ENCODE measurements at places on chromosomes 16 and 17.

DNA sequence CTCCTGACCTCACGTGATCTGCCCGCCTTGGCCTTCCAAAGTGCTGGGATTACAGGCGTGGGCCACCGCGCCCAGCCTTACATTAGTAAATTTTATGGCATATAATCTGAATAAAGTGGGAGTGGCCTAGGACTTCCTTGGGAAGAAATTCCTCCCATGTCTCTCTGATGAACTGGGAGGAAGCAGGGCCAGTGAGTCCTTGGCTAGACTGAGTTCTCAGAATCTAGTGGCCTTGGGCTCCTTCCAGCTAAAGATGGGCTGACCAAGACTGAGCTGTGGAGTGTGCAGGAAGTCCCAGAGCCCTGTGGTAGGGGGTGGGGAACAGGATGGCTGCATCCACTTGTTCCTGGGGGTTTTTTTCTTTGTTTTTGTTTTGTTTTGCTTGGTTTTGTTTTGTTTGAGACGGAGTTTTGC, 10.0 kb upstream of the NAGLU start:
- DNase-seq, result peak; percentile 79

DNA sequence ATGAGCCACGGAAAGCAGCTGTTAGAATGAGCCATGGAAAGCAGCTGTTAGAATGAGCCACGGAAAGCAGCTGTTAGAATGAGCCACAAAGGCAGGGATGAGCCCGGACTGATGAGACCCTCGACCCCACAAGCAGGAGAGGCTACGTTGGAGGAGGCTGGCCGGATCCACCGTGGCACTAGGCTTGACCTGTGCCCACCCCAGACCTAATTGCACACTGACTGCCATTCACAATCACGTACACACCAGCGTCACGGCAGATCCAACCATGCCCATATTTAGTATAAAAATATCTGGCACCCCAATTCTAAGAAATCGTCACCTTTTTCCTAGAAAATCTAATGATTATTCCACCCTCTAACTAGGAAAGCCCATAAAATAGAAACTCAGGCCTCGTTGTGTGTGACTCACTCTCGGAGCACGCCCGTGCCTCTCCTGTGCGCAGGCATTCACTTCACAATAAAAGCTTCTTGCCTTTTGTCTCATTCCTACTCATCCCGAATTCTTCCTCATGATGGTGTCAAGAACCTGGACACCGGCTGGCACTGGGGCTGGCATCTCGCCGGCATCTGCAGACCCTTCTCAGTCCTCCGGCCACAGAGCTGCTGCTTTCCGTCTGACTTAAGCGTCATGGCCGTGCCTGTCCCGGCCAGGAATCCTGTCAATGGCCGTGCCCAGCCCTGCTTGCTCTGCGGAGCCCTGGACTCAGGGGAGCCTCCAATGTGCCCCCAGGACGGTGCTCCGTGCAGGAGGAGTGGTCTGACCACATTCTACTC, 5.5 kb upstream of the SECTM1 start:
- DNase-seq, result peak; percentile 66

DNA sequence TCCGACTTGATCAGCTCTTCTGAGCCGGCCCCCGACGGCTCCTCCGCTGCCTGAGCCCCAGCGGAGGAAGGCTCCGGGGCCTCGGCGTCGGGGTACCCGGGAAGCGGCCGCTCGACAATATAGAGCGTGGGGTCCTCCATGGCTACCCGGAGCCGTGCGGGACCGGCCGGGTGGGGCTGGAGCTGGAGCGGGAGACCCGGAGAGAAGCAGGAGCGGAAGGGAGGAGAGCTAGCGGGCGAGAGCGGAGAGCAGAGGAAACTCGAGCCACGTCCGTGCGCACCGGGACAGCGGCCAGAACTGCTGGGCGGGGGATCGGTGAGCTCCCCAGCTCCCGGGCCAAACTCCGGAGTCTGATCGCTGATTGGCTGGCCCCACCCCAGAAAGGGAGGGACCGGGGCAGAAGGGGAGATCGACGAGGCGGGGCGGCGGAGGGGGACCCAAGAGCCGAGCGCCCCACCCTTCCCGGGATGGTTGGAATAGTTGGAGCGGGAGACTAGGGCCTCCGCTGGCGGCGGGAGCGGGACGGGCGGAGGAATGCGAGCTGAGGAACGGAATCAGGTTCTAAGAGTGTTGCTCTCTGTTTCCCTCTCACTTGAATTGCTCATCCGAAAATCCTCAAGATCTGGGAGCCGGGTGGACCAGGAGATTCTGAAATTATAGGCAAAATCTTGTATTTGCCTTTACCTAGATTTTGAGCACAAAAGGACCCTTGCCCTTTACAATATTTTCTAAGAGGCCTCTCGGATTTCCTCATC, at the start of gene CAVIN1:
Gene CAVIN1 (minus strand): TSS at position 299 of the 755 bp plus-strand sequence. CDS start 159 bp downstream, at position 140.
- DNase-seq, result peak; percentile 99

DNA sequence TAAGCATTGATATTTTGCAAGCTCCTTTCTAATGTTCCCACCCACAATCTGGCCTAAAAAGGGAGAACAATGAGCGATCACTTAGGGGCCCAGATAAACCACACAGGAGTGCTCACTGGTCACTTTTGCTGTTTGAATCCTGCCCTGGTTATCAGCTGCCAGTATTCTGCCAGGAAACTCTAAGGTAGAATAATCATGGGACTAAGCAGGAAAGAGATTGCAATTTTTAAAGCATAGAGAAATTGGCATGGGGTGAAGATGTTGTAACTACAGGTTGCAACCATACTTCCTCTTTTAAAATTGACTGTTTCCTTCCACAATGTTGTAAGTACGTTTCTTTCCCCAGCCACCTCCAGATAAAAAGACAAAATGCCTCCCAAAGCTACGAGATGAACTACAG, 251.2 kb upstream of the CDH11 start:
- DNase-seq, result peak; percentile 6

GRCh38 chr16:72455743-72456659, 284.0 kb upstream of the PMFBP1 start:
- DNase-seq, result no peak

DNA sequence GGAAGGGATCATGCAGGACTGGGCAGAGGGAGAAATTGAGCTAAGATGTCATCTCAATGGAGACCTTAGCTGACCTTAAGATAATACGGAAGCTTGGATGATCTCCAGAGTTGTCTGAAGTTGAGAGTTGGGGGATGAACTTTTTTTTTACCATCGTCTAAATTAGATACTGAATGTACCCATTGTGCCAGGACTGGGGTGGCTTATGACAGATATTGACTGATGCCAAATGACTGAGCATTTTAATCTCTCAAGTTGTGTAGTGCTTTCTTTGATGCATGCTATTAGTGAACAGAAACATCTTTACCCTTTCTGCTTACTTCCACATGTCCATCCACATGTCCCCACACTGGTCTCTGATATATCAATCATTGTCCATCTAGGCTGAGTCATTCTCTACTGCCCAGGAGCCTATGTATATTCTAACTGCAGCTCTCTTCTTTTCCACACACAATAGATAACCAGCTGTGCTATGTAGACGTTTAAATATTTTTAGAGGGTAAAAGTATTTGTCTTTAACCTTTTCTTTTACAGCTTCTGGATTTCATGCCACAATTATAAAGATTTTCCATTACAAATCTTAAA, 60.2 kb upstream of the ZKSCAN2 start:
- DNase-seq, result no peak

DNA sequence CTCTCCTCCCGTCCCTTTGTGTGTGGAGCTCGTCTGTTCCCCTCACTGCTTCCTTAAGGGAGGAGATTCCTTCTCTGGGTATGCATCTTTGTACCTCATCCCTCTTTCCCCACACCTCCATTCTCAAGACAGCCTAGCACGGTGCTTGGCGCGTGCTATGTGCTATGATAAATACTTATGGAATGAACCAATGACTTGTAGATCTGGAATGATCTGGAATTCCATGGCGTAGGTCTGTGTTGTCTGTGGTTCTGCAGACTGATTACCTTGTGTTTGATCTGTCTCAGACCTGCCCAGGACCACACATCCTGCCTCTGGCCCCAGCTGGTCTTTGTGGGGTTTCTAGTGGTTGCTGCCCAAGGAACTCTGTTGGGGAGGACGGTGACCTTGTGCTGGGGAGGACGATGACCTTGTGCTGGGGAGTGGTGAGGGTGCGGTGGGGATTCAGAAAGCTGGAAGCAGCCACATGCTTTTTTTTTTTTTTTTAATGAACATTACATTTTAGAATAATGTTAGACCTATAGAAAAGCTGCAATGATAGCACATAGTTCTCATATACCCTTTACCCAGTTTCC, 33.5 kb upstream of the ETV4 start:
- DNase-seq, result peak; percentile 92

DNA sequence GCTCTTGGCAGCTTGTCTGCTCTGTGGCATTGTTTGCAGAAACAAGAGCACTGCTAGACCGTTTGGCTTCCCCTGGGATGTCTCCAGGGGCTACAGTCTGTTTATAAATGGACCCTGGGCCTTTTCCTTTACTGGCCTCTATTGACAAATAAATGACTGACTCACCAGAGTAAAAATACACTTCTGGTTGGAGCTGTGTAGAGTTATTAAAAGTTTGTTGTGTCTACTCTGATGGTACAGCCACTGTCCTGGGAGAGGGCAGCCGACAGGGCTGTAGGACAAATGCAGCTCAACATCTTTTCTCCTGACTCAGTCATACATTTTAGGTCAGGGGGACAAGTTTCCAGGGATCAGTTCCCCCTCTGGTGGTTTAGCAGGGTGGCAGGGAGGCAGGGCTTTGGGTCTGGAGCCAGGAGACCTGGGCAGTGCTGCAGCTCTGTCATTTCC, 30.0 kb downstream of the FOXL1 start:
- peak; percentile 63 for DNase-seq

GRCh38 chr16:31005350-31006085, 4.9 kb downstream of the STX1B start:
- no peak for DNase-seq

GRCh38 chr17:48322060-48322459, 108.0 kb downstream of the SKAP1 start:
- peak; percentile 40 for DNase-seq

- DNase-seq, result peak; percentile 43
Observed at GRCh38 chr17:29155227-29155965, 24.8 kb downstream of the MYO18A start.

- no peak for DNase-seq
Observed at GRCh38 chr17:27290916-27291598, 2.9 kb upstream of the WSB1 start.

GRCh38 chr16:54098247-54098646, 188.3 kb downstream of the IRX3 start:
- DNase-seq, result no peak

GRCh38 chr16:46632778-46633733, 11.9 kb upstream of the SHCBP1 start:
- no peak for DNase-seq

DNA sequence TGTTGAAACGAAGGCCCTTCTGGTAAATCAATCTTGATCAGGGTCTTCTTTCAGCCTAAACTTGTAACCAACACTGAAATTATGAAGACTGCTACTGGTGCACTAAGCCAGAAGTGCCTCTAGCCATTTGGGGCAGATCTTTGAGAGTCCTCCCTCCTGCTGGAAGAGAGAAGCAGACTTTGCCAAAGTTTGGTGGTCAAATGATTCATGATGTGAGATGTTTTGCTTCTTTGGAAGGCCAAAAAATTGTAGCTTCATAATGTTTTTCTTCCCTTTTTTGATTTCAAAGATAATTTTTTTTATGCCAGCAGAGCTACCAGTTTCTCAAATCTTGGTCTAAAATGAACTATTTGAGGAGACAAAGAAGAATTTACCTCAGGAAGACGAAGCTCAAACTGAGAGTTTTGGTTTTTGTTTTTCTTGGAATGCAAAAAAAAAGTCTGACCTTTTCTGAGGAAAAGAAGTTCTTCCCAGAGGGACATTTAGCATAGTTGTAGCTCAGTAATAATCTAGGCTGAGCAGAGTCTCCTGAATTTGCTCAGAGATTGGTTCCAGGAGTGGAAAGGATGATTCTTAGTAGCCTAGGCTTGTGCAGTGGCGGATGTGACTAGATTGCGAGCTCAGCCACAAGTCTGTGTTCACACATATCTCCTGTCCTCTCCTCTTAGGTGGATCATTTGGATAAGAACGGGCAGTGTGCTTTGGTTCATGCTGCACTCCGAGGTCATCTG, 50.9 kb downstream of the CYB561 start:
- peak; percentile 85 for DNase-seq

GRCh38 chr17:63919311-63919723, 678 bp upstream of the GH1 start:
- DNase-seq, result peak; percentile 52

GRCh38 chr17:34990921-34991365, 10.6 kb downstream of the LIG3 start:
- DNase-seq, result peak; percentile 12

DNA sequence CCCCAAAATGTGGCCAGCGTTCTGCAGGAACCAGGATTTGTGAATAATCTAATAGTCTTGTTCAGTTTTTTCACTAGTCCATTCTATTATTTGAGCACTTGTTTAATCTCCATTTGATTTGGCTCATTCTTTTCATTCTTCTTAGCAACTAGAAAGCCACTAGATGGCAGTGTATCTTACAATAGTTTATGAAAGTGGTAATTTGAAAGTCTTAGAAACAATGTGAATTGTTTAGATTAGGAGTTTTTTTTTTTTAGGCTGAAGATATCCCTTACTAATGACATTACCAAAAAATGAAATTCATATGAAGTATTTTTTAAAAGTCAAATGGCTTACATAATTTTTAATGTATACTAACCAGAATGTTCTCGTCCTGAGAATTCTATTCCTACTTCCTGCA, 6.7 kb downstream of the ERI2 start:
- peak; percentile 39 for DNase-seq

- no peak for DNase-seq
Observed at GRCh38 chr16:27301236-27301861, 12.4 kb upstream of the IL4R start.

GRCh38 chr16:85592700-85593493, 20.2 kb upstream of the GSE1 start:
- DNase-seq, result peak; percentile 47

DNA sequence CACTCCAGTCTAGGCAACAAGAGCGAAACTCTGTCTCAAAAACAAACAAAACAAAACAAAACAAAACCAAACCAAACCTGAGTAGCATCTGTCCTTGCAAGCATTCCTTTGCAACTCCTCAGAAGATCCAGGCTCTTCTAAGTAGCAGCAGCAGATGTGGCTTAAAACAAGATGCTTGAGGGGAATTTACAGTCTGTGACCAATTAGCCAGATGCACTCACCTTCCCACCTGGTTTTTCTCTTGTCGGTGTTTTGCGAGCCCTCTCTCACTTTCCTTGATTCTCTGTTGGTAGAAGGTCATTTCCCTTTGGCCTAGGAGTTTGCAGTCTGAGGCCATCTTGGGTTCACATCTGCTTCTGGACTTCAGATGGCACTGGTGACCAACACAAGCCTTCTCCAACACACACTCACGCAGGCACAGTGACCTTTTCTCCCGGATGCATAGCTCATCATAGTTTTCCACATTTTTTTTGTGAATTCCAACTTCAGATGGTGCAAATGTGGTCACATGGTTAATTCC, 276.8 kb downstream of the STX8 start:
- no peak for DNase-seq

Measured in AG10803 (cell line).